ENCODE measurements at places on chromosomes 2 and 18. TPM values are rescaled to one million over a fixed set of nuclear protein-coding genes. Genes with fewer than 3 reads are reported as not detected.

Gene AQP12A
- total RNA-seq = not detected

Gene UGT1A7
- total RNA-seq = not detected

Gene ERBB4
- total RNA-seq = 1.8 TPM

Gene MAPK4
- total RNA-seq = 13.1 TPM

Gene DTNA
- 29.5 TPM for total RNA-seq

DNA sequence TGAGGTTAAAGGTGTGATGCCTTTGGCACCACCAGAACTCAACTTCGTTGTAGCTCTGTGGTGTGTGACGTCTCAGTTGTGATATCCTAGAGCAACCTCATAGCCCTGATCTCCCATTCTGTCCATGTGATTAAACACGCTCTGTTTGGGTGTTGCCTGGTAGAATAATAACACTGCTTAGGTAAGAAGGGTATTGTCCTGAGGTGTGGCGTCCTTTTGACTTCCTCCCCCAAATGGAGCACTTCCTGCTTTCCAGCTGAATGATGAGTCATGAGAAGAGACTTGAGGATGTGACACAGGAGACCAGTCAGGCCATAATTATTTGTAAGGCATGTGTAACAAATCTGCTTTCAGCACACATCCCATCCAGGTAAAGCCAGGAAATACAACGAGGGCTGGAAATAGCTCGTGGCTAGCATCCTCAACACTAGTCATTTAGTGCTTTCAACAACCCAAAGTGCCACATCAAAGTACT, 100.7 kb downstream of the RAPGEF4 start:
- no peak for DNase-seq

GRCh38 chr2:54191361-54192135, 64.5 kb downstream of the TSPYL6 start:
- no peak for DNase-seq

- DNase-seq = no peak
These were observed 82.6 kb downstream of the PKP4 start for GRCh38 chr2:158539176-158540005.

DNA sequence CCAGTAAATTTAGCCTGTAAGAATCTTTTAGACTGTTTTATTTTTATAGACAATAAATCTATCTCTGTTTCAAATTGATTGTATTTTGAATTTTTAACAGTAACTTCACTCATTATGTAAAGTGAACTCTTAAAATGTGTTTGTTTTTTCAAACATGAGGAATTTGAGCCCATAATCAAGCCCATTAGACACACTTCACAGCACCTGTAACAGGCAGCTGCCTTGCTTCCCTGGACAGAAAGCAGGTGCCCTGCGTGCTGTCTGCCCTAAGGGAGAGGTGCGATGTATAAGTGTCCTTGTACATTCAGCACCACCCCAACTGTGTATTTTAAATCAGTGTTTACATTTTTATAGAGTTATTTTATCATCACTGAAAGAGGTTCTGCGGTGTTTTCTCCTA, 186.5 kb upstream of the TPO start:
- DNase-seq = no peak

DNA sequence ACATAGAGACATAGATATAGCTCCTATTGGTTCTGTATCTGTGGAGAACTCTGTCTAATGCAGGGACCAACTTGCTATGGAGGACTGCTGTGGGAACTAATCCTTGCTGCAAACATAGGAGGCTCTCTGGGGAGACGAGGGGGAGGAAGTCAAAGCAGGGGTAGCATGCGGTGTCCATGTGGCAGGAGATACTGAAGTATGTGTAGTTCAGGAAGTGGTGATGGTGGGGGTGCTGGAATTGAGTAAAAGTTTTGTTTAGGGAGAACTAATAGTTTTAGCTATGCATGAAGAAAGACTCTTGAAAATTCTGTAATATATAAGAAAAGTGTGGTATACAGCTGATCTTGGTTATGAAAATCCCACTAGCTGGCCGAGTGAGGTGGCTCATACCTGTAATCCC, 62.0 kb downstream of the ANKRD44 start:
- DNase-seq = no peak

DNA sequence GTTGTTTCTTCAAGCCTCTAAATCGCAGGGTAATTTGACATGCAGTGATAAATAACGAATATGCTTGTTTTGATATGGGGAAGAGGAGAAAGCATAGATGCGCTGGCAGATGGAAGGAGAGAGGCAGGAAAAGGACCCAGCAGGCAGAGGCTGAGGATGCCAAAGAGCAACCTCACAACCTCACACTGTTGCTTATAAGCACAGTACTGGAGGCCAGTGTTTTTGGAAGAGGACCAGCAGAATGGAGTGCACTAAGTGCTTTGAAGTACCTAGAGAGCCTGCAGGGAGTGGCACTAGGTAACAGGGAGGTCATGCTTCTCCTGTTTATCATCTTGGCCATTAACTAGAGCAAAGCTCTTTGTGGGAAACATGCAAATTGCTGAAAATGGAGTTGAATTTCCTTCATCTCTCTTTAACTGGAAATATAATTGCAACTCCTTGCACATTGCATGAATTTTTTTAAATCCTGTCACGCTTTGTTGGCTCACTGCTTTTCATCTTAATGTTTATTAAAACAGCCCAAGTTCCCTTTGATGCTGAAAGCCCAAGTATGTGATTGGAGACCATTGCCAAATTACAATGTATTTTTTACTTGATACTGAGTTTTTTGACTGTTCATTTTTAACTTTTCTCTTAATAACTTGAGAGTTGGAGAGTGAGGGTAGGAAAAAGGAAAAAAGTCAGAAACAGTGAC, 236.4 kb downstream of the LRRTM1 start:
- no peak for DNase-seq

GRCh38 chr2:38098421-38099098, 22.6 kb upstream of the CYP1B1 start:
- no peak for DNase-seq

- DNase-seq = no peak
These were observed 71.4 kb downstream of the EPHA4 start for GRCh38 chr2:221500501-221501209.

DNA sequence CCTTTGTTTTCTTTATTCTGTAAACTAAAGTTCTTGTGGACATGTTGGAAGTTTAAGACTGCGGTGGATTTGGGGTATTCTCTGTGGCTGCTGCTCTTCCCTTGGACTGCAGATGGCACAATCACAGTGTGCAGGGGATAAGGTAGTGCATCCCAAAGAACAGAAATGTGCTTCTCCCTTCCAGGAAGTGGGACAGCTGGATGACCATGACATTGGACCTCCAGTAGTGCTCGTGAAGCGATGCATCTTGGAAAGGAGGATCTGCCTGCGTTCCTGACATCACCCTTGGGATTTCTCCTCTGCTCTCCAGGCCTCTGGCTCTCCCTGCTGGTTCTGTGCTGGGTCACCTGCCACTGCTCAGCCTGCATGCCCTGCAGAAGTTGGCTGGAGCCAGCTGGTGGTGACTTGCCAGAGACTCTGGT, 109.9 kb downstream of the SLC4A3 start:
- peak; percentile 24 for DNase-seq

DNA sequence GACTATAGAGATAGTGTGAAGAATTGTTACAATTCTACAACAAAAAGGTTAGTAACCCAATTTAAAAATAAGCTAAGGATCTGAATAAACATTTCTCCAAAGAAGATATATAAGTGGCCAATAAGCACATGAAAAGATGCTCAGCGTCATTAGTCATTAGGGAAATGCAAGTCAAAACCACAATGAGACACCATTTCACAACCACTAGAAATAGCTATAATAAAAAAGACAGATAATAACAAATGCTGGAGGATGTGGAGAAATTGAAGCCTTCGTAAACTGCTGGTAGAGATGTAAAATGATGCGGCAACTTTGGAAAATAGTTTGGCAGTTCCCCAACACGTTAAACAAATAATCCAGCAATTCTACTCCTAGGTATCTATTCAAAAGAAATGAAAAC, 366.5 kb upstream of the POU3F3 start:
- DNase-seq = no peak

GRCh38 chr2:200661477-200661876, 75.7 kb downstream of the AOX1 start:
- no peak for DNase-seq

DNA sequence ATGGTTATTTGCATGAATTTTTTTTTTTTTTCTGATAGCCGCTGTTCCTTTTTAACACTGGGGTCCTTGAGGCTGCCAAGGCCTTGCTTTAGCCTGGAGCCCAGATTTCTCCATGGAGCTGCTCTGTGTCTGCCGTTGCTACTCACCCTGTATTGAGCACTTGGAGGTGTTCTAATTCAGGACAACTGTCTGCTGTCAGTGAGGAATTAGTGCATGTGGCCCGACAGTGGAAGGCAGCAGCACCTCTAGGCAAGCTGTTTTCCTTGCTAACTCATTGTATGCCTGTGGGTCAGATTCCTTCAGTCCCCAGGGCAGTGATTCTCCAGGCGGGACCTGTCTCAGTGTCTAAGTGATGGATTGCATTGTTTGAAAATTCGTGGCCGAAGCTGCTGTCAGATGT, 147.7 kb upstream of the DPP10 start:
- no peak for DNase-seq

- no peak for DNase-seq
These were observed 91.8 kb upstream of the SERTAD2 start for GRCh38 chr2:64745562-64745961.

GRCh38 chr2:192216336-192216735, 21.6 kb upstream of the TMEFF2 start:
- no peak for DNase-seq

Measured in glutamatergic neuron (in vitro differentiated cells).